ENCODE measurements at places on chromosomes 6 and 20. TPM values are rescaled to one million over a fixed set of nuclear protein-coding genes. Genes with fewer than 3 reads are reported as not detected.

The B3GALT4 gene
- 0.56 TPM for total RNA-seq

The NR2E1 gene
- total RNA-seq = not detected

The LSM14B gene
- 26.4 TPM for total RNA-seq

The C6orf141 gene
- 13.3 TPM for total RNA-seq

The ULBP3 gene
- total RNA-seq = 4.0 TPM

The HCK gene
- 0.20 TPM for total RNA-seq

The ZNF165 gene
- 1.2 TPM for total RNA-seq

The ANGPT4 gene
- 0.03 TPM for total RNA-seq

The BMP2 gene
- 0.29 TPM for total RNA-seq

The IMPG1 gene
- not detected for total RNA-seq

The MEP1A gene
- total RNA-seq = not detected

The ZHX3 gene
- 7.4 TPM for total RNA-seq

The KIF25 gene
- not detected for total RNA-seq

The DSTN gene
- 697 TPM for total RNA-seq

The TBX18 gene
- total RNA-seq = 14.9 TPM

The TBC1D32 gene
- 0.80 TPM for total RNA-seq

The CST11 gene
- total RNA-seq = not detected

The PRL gene
- not detected for total RNA-seq

The C20orf96 gene
- total RNA-seq = 11.4 TPM

The C6orf58 gene
- not detected for total RNA-seq

The SRMS gene
- 0.16 TPM for total RNA-seq

The ARID1B gene
- 16.0 TPM for total RNA-seq

The HLA-F gene
- 6.1 TPM for total RNA-seq
